ENCODE measurements at places on chromosomes 16 and 17.

GRCh38 chr17:20189979-20190378, 180.8 kb downstream of the SPECC1 start:
- DNase-seq, result no peak

GRCh38 chr17:65984299-65984698, 207.6 kb downstream of the CEP112 start:
- no peak for DNase-seq

- DNase-seq, result no peak
These were observed 43.4 kb downstream of the OSBPL7 start for GRCh38 chr17:47778184-47778635.

DNA sequence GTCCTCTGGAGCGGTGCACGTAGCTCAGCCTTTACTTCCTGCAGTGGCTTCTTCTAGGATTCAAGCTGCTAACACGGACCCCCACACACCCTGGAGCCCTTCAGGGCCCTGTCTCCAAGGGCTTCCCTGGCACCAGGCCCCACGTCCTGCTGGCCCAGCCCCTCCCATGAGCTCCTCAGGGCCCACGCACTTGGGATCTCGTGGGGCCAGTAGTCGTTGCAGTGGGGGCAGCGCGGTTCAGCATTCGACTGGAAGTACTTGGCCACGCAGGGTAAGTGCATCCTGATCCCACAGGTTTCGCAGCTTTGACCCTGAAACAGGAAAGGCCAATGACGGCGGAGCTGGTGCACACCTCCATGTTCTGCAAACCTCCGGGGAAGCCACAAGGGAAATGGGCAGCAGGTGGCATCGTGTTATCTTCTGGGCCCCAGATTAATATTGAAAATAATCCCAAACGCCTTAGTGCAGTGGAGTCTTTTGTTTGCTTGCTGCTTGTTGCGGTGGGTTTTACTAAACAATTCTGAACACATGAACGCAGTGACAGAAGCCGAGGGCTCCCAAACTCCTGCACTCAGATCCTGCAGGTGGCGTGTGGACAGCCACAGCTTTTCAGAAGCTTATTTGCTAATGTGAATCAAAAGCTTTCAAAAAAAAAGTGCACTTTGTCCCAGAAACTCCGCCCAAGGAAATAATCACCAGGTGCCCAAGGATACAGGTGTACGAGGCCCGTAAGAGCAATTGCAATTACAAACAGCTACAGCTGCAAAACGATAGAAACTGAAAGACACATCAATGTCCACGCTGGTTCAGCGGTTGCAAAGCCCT, 22.4 kb downstream of the KDM8 start:
- no peak for DNase-seq

DNA sequence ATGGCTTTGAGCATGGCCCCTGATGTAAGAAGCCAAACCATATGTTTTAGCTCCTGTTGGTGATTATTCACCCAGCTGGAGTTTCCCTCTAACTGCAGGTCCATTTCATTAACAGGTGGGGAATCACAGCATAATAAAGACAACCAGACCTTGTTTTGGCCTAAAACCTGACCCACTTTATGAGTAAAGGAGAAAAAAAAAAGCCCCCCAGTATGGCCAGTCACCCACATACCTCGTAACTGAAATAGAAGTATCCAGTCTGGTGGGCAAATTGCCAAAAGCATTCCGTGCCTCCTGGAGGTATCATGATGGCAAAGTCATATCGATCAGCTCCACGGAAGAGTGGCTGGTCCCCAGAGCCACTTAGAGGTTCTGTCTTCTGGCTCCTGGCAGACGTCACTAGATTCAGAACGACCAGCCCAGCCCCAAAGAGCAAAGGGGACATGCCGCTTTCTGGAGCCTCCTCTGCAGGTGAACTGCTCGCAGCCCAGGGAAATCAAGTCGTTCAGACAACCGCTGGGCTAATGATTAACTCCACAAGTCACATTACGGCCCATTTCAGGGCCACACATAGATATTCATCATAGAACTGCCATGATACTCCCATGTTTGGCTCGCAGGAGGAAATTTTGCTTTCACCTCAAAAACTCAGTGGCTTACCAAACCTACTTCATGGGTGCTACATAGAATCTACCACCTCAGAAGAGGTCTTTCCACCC, at the start of gene TMED6:
TMED6 (minus strand) TSS at position 478 of the 719 bp plus-strand sequence; CDS start at position 445, 33 bp downstream.
- no peak for DNase-seq

- no peak for DNase-seq
These were observed 40.9 kb downstream of the TMEM235 start for GRCh38 chr17:78272181-78272913.

- DNase-seq, result no peak
These were observed 48.7 kb upstream of the FOXJ1 start for GRCh38 chr17:76189741-76190140.

DNA sequence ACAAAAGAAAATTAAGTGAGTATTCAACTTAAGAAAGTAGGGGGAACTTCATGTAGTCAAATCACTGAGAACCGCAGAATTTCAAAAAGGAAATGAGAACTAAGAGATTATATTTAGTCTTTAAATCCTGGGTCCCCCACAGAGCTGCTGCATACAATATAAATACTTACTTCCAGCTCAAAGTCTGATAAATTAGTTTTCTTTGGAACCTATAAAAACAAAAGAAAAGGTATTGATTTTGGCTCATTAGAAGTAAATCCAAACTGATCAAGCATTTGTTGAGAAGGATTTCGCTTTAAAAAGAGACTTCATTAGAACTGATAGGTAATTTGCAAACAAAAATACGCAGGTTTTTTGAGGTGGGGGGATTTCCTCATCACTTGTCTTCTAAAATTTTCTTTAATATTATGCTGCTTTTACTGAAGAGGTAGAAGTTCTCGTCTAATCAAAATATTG, 21.9 kb downstream of the PARN start:
- no peak for DNase-seq

- no peak for DNase-seq
These were observed 237.5 kb upstream of the PMFBP1 start for GRCh38 chr16:72409423-72409822.

GRCh38 chr16:50121721-50122445, 31.2 kb upstream of the TENT4B start:
- DNase-seq, result no peak

DNA sequence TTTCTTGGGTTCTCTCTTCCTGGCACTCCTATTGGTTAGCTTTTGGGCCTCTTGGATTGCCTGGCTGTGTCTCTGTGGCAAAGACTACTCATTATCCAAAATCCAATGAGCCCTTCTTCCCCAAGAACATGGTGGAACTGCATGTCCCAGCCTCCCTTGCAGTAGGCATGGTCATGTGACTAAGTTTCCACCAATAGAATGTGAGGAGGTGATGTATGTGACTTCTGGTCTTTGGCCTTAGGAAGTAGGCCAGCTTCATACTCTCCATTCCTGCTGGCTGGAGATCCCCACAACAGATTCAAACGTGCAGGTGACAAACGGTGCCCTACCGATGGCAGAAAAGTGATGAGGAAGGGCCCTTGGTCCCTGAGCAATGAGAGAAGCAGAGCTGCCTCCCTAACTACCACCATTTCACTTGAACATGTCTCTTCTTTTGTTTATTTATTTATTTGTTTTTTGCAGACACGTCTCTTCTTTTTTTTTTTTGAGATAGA, 17.3 kb upstream of the SPN start:
- DNase-seq, result no peak

DNA sequence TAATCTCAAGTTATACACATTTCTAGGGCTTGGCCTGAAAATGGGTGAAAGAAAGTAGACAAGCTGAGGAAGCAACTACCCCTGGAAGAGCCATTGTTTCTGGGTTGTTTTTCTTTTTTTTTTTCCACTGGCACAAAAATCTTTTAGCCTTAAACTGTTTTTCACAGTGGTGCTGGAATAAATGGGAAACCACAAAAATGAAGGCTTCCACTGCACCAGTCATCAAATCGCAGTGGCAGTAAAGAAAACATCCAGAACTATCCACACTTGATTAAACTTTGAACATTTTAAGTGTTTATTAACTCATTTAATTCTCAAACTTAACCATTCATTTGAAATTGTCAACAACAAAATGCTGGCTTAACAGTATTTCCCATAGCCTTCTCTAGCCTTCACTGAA, 14.3 kb downstream of the CMTM4 start:
- DNase-seq, result no peak

DNA sequence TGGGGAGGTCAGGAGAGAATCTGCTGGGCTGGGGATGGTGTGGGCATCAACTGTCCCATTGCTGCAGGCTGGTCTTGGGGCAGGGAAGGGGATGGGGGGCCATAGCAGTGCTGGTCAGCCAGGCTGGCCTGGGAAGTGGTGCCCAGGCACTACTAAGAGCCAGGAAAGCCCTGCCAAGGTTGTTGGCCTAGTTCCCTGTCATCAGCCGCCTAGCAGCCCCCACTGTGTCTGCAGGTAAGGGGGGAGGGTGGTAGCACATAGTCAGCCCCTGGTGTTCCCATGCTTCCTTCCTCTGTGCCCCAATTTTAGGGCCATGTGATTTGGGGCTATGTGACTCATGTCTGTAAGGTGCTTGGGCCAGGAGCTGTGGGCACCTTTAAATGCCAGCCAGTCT, 17.8 kb downstream of the GJD3 start:
- DNase-seq, result no peak

- no peak for DNase-seq
These were observed 8.7 kb downstream of the GPRC5B start for GRCh38 chr16:19875900-19876299.

DNA sequence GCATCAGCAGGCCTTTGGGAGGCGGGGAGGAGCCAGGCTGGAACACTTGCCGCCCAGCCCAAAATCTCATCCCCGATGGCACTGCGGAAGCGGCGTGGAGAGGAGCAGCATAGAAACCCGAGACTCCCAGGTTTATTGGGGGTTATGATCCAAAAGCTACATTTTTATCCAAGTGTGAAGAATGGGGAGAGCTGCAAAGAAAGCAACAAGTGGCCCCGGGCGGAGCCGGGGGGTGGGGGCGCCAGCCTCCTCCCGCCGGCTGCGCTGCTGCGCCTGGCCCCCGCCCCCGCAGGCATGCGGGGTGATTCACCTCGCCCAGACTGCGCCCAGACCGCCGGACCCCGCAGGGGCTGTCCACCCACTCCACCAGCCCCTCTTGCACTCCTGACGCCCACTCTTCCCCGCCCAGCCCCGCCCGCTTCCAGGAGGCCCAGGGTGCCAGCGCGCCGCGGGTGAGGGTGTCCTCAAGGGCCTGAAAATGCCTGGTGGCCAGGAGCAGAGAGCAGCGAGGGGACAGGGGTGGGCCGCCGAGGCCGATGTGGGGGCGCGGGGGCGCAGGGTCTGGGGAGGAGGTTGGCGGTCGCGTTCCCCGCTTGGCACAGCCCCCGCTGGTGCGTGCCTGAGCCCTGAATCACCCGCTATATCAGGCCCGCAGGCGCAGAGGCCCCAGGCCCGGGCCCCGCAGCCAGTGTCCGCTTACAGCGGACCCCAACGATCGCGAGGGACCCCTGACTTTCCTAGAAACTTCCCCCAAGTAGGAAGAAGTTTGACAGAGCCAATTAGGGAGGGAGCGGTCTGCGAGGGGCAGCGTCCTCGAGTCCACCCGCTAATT, 1.3 kb downstream of the CAVIN1 start:
- no peak for DNase-seq

- no peak for DNase-seq
These were observed 2.6 kb upstream of the KRT35 start for GRCh38 chr17:41483531-41483930.

GRCh38 chr17:46166692-46167249, 26.5 kb downstream of the KANSL1 start:
- no peak for DNase-seq

- DNase-seq, result no peak
These were observed 68.4 kb downstream of the NOG start for GRCh38 chr17:56661906-56662305.

DNA sequence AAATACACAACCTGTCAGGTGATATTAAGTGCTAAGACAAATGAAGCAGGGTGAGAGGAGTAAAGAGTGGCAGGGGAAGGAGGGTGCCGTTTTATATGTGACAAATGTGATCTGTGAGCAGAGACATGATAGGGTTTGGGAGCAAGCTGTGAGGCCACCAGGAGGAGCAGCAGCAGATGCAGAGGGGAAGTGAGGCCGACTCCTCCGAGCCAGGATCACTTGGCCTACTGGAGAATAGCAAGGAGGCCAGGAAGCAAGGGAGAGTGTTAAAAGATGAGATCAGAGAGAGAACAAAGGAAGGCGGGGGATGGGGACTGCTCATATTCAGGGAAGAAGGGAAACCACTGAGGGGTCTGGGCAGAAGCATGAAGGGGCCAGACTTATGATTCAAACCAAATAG, 129.4 kb downstream of the TANGO6 start:
- no peak for DNase-seq

DNA sequence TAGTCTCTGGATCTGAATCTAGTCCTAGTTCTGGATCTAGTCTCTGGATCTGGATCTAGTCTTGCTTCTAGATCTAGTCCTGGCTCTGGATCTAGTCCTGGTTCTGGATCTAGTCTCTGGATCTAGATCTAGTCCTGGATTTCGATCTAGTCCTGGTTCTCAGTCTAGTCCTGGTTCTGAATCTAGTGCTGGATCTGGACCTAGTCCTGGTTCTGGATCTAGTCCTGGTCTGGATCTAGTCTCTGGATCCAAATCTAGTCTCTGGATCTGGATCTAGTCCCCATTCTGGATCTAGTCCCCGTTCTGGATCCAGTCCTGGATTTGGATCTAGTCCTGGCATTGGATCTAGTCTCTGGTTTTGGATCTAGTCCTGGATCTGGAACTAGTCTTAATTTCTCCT, 29.9 kb upstream of the VAT1L start:
- no peak for DNase-seq

GRCh38 chr16:59463776-59464175, 729.7 kb upstream of the GOT2 start:
- DNase-seq, result no peak

DNA sequence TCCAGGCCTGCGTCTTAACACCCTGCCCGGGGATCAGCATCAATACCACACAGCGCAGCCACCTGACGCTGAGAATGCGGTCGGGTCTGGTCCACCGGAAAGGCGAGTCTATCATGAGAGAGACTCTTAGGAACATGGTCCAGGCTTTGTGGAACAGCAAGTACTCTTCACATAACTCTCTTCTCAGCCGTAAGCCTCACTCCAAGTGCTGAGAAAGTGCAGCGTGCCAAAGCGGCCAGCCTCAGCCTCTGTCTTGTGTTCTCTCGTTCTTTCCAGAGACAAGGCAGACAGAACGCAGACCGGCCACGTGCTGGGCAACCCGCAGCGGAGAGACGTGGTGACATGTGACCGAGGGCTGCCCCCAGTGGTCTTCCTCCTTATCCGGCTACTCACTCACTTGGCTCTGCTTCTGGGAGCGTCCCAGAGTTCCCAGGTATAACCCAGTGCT, 34.4 kb upstream of the ENDOV start:
- no peak for DNase-seq

DNA sequence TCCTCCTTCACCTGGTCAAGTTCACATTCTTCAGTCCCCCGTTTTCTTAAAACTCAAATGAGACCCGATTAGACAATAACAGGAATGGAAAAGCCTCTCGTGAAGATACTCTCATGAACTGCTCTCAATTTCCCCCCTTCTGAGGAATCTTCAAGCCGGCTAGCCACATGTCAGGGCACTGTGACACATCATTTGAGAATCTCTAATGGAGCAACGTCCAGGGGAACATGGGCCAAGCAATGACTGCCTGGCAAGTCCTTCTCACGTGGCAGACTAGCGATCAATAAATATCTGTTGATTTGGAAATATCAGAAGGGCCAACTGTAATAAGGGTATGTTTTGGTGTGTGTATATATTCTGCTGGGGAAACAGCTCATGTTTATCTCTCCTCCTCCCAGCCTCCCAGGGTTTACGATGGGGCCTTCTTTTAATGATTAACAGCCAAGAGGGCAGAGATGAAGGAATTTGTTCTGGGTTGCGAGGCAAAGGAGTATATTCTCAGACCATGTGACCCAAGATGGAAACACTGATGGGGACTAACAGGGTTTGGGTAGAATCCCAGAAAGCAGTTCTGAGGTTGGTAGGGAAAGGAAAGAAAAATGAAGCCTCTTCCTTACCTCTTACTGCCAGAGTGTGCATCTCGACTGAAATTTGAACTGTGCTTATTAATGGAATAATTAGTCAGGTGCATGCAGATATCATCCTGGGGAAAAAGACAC, 21.4 kb downstream of the TTLL6 start:
- DNase-seq, result no peak

Data from NCI-H187 (cell line).